ENCODE measurements at places on chromosomes 3 and 15.

GRCh38 chr3:129793942-129794310, 99.6 kb downstream of the TMCC1 start:
- DNase-seq: no peak

- DNase-seq: no peak
These were observed 311.3 kb downstream of the SQOR start for GRCh38 chr15:45946111-45946510.

DNA sequence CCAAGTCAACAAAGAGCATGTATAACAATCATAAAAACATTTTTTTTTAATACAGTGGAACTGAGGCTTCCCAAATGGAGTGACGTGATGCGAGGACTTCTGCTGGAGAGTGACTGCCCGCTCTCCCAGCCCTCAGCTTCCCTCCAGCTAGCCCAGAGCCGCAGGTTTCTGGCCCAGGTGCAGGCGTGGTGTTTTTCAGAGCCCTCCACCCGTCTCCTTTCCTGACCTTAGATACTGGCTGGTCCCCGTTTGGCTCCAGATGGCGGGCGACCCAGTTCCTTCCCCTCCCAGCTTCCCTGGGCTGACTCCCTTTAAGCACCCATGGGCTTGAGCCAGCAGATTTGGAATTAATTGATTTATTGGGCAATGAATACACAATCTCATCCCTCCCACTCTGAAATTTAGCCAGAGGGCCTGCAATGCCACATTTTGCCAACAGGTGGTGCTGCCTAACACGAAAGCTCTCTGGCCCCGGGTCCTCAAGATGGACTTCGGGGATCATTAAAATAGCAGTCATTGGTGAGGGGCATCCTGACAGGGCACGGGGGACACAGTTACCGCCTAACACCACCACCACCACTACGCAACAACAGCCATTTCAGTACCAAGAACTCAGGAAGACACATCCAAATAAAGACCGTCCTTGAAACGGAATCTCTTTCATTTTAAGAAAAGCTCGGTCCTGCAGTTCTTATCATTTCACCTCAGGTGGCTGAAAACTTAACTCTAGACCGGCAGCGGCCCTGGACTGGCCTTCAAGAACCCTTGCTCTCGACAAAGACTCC, 47.5 kb upstream of the MUC4 start:
- peak; percentile 55 for DNase-seq

GRCh38 chr3:28151608-28152228, 89.7 kb upstream of the CMC1 start:
- DNase-seq: no peak

DNA sequence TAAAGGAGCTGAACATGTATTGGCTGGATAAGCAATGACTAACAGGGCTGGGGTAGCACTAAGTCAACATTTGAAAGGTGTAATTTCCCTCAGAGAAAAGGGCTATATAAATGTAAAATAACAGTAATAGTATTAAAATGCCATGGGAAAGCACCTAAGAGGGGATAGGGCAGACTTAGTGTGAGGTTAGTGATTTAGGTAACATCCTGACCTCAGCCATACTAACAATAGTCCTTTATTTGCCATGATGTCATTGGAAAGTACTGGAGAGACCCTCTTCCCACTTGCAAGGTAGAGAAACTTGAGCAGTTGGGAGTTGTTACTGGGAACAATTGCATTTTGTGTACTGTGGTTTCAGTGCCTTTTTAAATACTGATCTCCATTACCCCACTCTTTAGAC, 103.4 kb downstream of the LSAMP start:
- no peak for DNase-seq

- no peak for DNase-seq
These were observed 55.8 kb downstream of the ADAMTS9 start for GRCh38 chr3:64631951-64632350.

DNA sequence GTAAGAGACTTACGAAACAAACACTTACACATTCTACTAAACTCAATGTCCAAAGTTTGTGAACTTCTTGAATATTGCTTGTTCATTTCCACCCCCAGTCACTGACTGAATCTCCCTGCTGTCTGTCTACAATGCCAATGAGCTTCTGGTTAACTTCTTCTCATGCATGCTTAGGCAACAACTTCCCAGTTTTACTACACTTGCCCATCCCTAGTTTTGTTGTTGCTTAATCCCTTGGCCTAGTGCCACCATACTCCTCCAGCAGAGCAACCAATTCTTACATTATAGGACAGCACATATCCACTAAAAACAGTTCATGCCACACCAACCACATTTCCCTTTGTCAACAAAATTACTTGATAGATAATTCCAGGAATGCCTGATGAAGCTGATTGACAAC, 40.9 kb upstream of the CCR2 start:
- DNase-seq: no peak

- DNase-seq: no peak
These were observed 350.5 kb upstream of the TBL1XR1 start for GRCh38 chr3:177547711-177548350.

GRCh38 chr15:78943692-78944091, 1.2 kb downstream of the CTSH start:
- no peak for DNase-seq

DNA sequence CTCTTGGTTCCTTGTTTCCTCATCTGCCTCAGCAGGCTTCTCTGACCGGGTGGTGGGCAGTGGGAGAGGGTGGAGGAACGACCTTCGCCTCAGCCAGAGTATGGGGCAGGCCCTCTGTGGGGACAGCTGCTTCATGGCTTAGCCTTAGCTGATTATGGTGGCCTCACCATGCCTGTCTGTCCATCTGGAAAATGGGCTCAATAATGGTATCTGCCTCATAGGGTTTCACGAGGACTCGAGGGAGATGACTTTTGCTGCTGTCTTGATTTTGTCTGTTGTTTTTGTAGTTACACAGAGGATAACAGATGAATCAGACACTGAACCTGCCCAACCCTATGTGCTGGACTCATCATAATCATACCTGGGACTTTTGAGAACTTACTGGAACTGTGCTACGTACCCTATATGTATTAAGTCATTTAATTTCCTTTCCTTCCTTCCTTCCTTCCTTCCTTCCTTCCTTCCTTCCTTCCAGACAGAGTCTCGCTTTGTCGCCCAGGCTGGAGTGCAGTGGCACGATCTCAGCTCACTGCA, 46.5 kb downstream of the CDC25A start:
- no peak for DNase-seq

GRCh38 chr3:141331377-141332318, 36.7 kb upstream of the ZBTB38 start:
- no peak for DNase-seq

DNA sequence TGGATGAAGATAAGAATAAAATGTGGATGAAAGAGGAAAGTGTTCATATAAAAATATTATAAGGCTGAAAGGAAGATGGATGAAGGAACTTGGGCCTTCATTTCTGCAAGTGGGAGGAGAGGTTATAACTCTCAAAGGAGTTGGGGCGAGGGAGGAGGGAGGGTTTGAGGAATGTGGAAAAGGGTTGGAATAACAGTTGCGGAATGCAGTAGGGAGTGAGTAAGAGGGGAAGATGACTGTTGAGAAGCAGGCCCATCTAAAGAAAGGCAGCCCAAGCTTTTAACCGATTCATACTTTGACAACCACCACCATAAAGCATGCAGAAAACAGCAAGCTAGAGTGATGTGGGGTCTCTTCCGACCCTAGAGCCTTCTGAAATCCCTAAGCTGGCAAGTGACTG, 8.3 kb upstream of the TM4SF4 start:
- DNase-seq: no peak

DNA sequence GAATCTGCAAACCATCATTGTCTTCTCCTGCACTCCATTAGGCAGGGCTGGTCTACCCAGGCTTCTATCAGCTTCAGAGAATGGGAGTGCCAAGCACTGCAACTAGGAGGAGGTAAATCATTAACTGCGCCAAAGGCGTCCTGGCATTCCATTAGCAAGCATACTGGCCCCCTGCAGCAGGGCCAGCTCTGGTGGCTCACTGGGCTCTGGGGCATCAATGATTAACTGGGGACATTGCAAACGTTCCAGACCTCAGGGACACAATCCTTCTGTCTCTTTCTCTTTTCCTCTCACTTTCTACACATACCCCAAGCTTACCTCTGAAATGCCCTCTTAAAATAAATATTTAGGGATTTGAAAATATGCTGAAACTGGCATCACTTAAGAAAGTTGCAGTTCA, 129.0 kb downstream of the MYLK start:
- no peak for DNase-seq

DNA sequence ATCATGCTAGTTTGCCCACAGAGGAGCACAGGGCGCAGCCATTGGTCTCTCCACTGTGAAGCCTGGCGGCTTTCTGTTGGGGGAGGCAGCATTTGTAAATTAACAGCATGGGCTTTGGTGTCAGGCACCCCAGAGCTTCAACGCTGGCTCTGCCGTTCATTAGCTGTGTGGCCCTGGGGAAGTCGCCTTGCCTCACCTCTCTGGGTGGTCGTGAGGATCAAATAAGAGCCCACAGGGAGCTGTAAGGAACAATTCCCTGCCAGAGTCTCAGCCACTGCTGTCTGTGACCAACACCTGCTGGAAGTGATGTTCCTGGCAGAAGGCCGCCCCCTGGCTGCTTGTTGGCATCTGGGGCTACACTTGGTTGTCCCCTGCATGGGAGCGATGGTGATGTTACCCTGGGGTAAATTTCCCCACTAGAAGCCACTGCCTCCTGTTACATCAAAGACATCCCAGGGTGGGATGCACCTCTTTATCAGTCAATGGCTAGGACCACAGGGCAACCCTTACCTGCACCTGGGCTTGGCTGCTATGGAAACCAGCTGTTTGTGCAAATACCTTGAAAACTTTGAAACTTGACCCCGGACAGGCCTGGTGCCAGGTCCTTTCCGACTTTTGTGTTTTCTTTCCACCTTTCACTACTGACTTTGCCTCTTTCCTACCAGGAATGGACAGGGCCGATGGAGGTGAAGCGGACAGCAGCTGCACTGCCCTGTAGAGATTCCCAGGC, 36.9 kb downstream of the DNASE1L3 start:
- DNase-seq: no peak

DNA sequence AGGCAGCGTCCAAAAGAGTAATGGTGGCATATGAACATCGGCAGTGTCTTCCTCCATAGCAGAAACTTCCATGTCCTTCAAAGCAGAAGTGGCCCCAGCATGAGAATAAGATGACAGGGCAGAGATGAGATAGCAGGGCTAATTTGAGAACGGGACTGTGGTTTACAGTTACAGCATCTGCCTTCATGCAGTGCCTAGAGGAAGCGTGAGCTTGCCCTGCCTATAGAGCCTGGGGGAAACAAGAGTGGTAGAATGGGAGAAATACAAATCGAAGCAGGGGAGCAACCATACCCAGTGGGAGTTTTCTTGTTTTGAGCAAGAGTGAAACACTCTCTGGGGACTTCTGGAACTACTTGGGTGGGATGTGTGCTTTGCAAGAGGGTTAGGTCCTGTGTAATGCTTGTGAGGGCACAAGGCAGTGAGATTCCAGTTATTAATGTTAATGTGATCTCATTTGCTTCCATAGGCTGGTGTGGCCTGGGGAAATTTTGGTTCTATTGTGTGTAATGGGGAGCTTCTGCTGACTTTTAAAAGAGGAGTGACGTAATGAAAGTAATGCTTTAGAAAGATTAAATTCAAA, 616.9 kb downstream of the ZIC1 start:
- DNase-seq: no peak

- no peak for DNase-seq
These were observed 123.4 kb downstream of the EPHB1 start for GRCh38 chr3:134918441-134918840.

DNA sequence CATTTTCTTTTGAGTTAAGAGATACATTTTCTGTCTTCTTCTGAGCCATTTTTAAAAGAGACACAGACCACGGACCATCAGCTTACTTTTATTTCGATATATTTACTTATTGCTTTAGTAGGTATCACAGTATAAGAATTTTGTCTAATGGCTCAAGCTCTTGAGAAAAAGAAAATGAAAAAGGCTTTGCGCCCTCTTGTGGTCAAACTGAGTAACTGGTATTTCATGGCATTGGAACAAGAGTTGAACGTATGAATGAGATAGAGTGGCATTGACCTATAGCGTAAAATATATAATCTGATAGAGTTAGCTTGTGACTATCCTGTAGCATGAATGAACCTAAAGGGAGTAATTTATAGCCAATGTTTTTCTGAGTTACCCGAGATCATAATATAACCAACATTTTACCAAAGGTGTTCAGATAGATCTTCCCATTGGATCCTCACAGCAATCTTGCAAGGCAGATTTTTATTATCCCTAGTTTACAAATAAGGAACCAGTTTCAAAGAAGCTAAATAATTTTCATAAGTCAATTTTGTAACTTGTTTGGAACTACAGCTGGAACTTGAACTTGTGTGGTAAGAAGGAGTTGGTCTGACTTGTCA, 154.6 kb downstream of the POLR2M start:
- no peak for DNase-seq

DNA sequence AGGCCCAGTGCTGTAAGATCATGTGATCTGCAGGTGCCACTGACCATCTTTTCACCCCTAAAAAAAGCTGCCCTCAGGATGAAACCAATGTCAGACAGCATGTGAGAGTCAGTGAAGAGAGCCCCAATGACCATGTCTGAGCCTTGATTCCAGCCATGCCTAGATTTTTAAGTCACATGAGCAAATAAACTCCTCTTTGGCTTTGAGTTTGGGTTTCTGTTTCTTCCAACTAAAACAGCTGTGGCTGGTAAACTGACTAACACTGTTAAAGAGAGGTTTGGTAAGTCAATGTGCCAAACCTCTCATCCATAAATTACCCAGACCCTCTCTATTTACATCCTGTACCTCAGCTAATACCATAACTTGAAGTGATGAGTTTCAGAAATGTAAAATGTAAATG, 8.3 kb downstream of the MYO5A start:
- no peak for DNase-seq

GRCh38 chr3:33645060-33645647, 72.9 kb downstream of the CLASP2 start:
- no peak for DNase-seq

GRCh38 chr15:85793641-85794597, 806 bp downstream of the KLHL25 start:
- peak; percentile 6 for DNase-seq

- peak; percentile 49 for DNase-seq
These were observed 35.4 kb upstream of the ATG7 start for GRCh38 chr3:11236588-11237461.

DNA sequence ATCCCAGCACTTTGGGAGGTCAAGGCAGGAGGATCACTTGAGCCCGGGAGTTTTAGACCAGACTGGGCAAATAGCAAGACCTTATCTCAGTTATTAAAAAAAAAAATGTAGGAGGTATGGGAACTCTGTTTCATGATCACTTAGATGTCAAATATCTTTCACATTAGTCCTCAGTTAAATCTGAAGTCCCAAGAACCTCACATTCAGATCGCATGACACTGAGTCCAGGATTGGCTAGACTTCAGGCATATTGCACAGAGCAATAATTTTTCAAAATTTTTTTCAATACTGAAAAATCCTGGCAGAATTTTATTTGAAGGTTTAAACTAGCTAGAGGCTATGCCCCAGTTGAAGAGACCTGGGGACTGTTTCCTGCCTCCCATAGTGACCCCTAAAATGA, 56.3 kb upstream of the ZNF148 start:
- DNase-seq: no peak
